Mucosa of descending colon (tissue), 3 donors: ENCODE measurements at places on chromosomes 2 and 18.
A peak's percentile ranks its signal among the peaks of the same experiment; 100 is the strongest.

GRCh38 chr2:127700527-127701192, 637 bp upstream of the SFT2D3 start:
- peak; percentile 86 for DNase-seq

- no peak for DNase-seq
Measured at GRCh38 chr2:95079199-95079683, 42.4 kb downstream of the MRPS5 start.

DNA sequence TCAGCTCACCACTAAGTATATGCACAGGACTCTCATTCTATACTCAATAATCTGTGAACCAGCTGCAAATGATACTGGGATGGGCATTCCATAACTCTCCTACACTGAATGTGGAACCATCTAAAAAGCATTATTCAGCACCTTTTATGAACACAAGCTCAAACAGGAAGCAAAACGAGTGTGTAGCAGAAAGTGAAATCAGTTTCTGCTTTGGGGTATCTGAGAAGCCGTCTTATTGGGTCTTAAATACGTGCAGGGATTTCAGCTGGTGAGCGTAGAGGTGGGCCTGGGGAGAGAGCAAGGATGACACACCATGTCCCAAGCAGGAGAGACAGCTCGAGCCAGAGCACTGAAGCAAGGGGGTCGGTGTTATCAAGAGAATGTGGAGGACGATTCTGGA, 120.0 kb upstream of the TTN start:
- no peak for DNase-seq

DNA sequence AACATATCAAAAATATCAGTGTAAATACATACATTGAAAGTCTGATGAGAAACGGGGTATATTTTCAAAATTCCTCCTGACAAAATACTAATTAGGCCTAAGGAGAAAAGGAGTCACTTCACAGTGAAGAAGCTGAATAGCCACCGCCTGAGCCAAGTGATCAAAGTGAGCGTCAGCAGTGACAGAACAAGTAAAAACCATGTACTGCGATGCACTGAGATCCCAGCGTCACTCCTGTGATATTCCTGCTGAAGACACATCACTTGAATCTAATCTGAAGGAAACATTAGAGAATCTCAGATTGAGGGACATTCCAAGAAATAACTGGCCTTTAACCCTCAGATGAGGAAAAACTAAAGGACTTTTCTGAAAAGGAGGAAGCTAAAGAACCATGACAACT, 285.3 kb downstream of the EN1 start:
- DNase-seq = no peak

- DNase-seq = no peak
Measured at GRCh38 chr2:200637901-200638300, 52.1 kb downstream of the AOX1 start.

GRCh38 chr18:60372132-60372531, 443 bp downstream of the MC4R start:
- DNase-seq = no peak

DNA sequence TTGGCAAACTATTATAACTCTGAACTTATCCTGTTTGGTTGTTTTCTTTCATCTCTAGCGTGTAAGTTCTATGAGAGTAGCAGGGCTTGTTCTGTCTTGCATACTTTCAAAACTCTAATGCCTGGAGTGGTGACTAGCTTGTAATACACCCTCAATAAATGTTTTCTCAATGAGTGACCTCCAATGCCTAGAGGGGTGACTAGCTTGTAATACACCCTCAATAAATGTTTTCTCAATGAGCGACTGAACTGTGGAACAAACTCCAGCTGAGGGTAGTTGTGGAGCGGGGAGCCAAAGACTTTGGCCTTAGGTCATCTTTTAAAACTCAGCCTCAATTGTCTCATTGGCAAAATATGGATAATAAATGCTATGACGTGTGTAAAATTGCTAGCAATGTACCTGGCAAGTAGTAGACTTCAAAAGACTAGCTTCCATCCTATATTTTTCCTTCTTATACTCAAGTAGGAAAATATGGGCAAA, 1.8 kb downstream of the GPD2 start:
- DNase-seq = no peak

- no peak for DNase-seq
Measured at GRCh38 chr2:201358684-201359083, 1.5 kb upstream of the FLACC1 start.

- no peak for DNase-seq
Measured at GRCh38 chr18:42510540-42510939, 555.5 kb downstream of the PIK3C3 start.

DNA sequence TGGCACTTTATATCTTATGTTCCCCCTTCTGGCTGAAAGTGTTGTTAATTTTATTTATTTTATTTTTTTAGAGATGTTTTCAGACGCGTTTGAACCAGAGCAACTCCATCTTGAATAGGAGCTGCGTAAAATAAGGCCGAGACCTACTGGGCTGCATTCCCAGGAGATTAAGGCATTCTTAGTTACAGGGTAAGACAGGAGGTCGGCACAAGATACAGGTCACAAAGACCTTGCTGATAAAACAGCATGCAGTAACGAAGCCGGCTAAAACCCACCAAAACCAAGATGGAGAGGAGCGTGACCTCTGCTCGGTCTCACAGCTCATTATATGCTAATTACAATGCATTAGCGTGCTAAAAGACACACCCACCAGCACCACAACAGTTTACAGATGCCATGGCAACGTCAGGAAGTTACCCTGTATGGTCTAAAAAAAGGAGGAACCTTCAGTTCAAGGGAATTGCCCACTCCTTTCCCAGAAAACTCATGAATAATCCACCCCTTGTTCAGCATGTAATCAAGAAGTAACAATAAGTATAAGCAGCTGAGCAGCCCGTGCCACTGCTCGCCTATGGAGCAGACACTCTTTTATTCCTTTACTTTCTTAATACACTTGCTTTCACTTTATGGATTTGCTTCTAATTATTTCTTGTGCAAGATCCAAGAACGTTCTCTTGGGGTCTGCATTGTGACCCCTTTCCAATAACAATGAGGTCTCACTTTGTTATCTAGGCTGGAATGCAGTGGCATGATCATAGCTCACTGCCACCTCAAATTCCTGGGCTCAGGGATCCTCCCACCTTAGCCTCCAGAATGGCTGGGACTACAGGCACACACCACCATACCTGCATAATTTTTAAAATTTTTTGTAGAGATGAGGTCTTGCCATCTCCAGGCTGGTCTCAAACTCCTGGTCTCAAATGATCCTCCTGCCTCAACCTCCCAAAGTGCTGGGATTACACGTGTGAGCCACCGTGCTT, 55.9 kb downstream of the CACNB4 start:
- DNase-seq = no peak

DNA sequence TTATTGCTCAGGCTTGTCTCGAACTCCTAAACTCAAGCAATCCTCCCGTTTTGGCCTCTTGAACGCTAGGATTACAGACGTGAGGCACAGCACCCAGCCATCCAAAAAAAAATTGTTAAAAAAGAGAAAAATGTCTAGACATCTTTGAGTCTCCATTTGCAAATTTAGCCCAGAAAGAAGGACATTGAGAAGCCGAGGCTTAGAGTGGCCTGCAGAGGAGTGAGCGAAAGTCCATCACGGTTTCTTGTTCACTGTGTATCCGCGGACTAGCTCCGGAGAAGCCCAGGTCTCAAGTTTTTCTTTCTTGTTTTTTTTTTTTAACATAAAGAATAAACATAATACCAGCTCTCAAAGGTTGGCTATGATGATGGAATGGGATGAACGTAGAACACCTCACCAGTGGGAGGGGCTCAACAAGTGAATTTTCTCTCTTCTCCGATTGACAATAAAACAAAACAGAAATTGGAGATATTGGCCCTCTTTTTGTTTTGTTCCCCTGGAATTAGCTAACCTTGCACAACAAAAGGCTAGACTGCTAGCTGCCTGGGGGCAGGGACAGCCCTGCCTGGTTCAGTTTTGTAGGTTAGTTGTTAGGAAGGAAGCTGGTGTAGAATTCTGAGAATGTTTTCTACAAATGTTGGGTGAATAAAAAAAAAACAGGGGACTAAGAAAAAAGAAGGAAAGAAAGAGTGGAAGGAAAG, 163.4 kb downstream of the MYCN start:
- DNase-seq = no peak

GRCh38 chr18:79383388-79384056, 12.2 kb upstream of the NFATC1 start:
- DNase-seq = no peak

DNA sequence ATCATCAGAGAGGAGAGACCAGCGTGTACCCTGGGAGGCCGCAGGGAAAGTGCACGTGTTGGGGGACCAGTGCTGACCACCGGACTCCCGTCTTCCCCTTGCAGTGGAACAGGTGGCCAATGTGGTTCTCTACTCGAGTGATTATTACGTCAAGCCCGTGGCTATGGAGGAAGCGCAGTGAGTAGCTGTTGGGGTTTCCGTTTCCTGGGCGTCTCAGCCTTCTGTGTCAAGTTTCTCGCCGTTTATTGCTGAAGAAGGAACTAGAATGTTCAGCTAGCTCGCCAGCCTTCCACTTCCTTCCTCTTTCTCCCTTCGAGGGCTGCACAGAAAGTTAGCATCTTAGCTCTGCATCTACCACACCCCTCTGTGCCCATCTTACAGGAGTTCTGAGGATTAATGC, 22.8 kb upstream of the DGKD start:
- DNase-seq = peak; percentile 81

DNA sequence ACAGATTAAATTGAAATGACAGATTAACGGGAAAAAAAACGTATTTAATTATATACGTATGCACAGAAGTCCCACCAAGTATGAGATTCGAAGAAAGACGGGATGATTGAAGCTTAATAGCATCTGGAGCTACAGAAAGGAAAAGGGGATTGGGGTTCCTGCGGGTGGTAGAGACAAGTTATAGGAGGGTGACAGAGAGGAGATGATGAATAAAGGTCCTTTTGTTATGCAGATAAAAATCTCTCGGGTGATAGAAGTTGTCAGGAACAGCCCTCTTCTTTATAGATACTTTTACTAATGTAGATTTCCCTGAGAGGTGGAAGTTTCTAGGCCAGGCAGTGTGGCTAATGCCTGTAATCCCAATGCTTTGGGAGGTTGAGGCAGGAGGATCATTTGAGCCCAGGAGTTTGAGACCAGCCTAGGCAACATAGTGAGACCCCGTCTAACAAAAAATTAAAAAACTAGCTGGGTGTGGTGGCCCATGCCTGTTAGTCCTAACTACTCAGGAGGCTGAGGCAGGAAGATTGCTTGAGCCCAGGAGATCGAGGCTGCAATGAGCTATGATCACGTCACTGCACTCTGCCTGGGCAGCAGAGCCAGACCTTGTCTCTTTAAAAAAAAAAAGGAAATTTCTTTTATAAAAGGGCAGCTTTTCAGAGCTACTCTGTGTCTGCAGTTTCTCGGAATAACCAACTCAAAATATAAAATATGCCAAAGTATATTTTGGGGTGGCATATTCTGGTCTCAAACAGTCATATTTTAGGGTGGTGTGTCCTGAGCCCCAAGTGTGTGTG, 113.0 kb downstream of the STPG4 start:
- no peak for DNase-seq

DNA sequence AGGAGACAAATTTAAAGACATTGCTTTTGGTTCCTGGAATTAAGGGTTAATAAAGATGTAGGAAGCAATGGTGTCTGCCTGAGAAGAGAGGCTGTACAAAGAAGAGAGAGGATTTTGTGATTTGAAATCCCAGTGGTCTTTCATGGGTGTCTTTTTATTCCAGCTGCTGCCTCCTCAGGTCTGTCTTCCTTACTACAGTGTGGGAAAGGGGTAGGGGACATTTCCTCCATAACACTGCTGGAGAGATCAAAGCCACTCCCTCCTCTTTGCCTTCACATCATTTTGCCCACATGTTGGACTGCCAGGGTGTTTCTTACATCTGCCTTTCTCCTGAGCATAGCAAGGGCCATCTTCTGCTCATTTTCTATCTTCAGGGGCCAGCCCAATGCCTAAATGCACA, 348.5 kb downstream of the EN1 start:
- DNase-seq = no peak

DNA sequence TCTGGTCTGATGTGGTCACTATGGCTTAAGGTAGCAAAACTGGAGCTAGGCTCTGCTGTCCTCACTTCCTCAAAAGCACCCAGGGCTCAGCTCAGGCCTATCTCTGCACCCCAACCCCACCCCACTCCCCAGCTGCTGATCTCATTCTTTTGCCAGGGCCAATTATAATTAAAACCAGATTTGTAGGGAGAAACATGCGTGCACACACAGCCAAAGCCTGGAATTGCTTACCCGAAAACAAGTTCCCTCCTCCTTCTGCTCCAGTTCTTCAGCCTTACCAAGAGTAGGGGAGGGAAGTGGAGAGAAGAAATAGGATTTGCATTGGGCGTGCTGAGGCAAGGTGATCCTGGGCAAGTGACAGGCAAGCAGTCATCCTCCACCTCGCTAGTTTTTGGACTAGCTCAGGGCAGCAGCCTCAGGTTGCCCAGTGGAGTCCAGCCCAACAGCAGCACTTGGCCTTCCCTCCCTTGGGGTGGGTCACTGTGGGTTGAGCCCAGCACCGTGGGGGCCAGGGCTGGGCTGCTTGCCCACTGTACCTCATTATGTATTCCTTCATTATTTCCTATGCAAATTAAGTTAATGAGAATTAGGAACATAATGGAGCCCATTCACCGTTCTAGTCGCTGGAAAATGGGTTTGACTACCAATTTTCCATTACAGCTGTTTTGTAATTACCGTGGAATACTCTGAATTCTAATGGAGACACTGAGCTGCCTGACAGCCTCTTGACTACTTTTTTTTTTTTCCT, 199.1 kb upstream of the CELF4 start:
- DNase-seq = no peak

- DNase-seq = no peak
Measured at GRCh38 chr2:227366769-227367426, 12.2 kb downstream of the TM4SF20 start.

- no peak for DNase-seq
Measured at GRCh38 chr18:10304853-10305252, 149.6 kb upstream of the APCDD1 start.

DNA sequence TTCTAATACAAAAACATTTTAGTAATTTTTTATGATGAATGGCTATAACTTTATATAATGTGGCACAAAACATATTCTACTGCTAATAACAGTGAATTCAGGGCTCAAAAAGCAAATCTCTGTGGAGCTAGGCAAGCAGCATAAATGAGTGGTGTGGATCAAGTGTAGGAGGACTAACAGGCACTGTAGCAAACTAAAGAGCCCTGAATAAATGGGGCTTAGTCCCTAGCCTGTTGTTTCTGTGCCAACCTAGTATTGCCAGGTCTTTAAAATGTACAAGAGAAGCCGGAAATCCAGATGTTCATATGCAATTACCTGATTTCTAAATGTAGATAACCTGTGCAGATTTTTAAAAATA, 18.5 kb downstream of the REL start:
- DNase-seq = no peak

DNA sequence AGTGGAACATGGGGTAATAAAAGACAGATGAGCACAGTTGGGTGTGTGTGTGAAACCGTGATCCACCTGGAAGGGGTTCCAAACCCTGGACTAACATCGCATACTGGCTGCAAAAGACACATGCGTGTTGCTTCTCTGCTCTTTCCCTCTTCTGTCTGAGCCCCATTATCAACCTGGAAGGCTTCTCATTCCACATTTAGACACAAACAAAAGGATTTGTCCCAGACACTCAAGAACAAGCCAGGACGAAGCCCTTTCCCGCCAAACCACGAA, 7.0 kb upstream of the SP9 start:
- no peak for DNase-seq

- no peak for DNase-seq
Measured at GRCh38 chr2:144836635-144837350, 316.9 kb upstream of the ZEB2 start.

GRCh38 chr2:150327564-150328489, 159.6 kb downstream of the RND3 start:
- no peak for DNase-seq
